ENCODE measurements at places on chromosomes 7 and 10. TPM values are rescaled to one million over a fixed set of nuclear protein-coding genes. Genes with fewer than 3 reads are reported as not detected.

GRCh38 chr10:114819322-114819721 is 2.3 kb upstream of the FHIP2A start:
- no peak for DNase-seq

DNA sequence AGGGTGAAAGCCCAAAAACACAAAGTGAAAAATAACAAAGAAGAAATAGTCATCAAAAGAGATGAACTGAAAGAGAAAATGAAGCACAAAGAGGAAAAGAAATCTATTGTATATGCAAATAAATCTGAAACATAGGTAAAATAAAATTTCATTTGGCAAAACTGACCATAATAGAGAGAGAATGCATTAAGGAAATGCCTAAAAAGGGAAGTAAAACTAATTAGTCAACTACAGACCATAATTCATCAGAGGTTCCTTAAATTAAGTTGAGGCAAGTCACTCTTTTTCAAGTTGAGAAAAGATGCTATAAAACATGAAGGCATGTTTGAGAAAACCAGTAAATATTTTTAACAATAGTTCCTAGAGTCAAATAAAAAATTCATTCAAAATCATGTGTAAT is 233.3 kb downstream of the LRRN3 start:
- DNase-seq: no peak

KAT6B gene
- total RNA-seq: 21.2 TPM

DNA sequence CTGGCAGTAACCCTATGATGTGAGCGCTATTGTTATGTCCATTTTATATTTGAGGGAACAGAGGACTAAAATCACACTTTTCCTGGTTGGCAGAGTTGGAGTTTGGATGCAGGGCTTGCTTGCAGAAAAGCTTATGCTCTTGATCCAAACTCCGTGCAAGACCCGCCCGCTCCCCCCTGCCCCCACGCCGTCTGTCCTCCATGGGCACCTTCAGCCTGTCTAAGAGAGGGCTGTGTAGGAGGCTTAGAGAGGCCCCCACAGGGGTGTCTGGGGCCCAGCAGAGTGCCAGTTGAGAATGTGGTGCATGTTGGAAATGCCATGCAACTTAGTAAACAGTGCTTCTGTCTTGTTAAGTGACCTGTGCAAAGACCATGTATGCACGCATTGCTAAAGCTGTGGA is 170.5 kb upstream of the NPY start:
- DNase-seq: no peak

MBLAC1 gene
- 1.4 TPM for total RNA-seq

GRCh38 chr10:60182691-60183090 is 207.0 kb downstream of the ANK3 start:
- DNase-seq: no peak

- no peak for DNase-seq
Measured at GRCh38 chr7:133820584-133820983, 306.6 kb upstream of the LRGUK start.

DNA sequence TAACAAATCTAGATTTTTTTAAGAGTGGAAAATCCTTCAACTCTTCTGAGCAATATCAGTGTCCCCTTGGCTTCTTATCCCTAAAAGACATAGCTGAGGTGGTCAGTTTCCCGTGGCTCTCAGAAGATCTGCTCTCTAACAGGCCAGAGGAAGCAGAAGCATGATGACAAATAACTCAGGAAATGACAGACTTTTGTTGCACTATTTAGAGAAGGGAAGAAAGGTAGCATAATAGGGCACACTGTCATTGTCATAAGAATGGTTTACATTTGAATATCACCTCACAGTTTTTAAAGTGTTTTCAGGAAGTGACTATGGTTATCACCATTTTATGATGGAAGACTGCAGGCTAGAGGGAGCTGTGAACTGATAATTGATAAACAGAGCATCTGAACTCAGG is 33.6 kb upstream of the RAPGEF5 start:
- no peak for DNase-seq

- no peak for DNase-seq
Measured at GRCh38 chr10:104767745-104768144, 126.7 kb downstream of the SORCS3 start.

GRK5 gene
- total RNA-seq: 4.5 TPM

FKBP6 gene
- total RNA-seq: not detected

CAMK2B gene
- total RNA-seq: not detected

TCAF2 gene
- 0.19 TPM for total RNA-seq

DNA sequence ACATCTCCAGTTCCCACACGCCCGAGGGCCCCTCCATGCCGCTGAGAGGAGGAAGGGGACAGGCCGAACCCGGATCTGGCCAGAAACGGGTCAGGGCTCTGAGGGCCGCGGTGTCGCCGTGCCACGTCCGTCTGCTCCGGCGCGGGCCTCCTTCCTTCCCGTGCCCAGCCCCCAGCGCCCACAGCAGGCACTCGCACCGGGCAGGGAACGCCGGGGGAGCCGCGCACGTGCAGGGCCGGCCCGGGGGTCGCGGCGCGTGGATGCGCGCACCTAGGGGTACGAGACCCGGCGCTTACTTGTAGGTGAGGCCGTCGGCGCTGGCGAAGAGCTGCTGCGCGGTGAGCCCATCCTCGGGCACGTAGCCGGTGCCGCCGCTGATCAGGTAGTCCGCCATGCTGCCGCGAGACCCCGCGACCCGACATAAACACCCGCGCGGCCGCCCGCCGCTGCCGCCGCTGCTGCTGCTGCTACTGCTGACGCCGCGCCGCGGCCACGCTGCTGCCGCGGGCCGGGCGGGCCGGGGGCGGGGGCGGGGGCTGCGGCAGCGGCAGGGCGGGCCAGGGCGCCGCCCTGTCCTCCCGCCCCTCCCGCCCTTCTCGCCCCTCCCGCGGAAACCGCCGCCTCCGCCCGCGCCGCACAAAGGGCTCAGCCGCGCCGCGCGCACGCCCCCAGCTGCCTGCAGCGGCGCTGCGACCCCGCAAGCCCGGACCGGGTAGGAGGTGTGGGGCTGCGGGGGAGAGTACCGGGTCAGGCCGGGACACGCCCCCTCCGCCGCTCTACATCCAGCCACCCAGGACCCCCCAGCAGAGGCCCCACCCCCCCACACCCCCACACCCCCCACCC is 4.1 kb downstream of the IMPDH1 start:
- DNase-seq: no peak

TRPV5 gene
- under 0.01 TPM for total RNA-seq

SYT15 gene
- total RNA-seq: 0.47 TPM

DNA sequence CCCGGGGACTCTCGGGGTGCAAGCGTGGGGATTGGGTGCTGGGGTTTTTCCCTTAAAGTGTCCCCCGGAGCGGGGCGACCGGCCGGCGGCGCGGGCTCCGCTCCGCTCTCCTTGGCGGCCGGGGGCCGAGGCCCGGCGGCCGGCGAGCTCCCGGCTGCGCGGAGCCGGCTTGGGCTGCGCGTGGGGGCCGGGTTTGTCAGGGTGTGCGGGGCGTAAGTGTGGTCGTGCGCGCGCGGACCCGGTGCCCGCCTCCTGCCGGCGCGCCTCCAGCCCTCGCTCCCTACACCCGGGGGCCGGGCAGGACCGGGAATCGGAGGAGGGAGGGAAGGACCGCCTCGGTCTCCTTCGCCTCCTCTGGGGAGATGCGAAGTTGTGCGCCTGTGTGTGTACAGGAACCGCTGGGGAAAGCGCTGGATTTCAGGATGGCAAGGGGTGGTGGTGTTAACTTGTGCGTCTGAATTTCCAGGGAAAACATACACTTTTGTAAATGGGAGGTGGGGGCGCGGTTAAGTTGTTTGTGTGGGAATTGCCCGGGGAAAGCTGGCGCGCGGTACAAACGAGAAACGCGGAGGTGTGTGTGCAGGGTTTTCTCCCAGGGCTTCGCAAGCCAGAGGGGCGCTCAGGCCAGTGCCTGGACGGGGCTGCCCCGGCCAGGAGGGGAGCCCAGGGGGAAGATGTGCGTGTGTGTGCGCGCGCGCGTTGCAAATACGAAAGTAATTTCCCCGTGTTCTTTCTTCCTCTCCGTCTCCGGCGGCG is 737 bp downstream of the ZMIZ1 start:
- peak; percentile 52 for DNase-seq

OPALIN gene
- total RNA-seq: not detected

PAX4 gene
- not detected for total RNA-seq

DNA sequence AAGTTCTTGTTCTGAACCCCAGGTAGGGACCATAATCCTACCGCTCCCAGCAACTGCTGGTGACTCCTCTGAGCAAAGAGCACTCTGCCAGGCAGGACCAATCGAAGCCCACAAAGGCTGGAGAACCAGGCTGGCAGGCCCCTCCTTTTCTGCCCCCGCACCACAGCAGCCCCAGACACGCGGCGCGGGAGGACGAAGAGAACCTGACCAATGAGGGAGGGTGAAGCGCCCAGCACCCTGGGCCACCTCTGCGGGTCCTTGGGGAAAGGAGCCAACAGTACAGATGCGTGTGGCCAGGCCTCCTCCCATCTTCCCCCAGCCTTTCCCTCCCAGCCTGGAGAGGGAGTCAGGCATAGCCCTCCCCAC is 25.9 kb downstream of the CTBP2 start:
- no peak for DNase-seq

DNA sequence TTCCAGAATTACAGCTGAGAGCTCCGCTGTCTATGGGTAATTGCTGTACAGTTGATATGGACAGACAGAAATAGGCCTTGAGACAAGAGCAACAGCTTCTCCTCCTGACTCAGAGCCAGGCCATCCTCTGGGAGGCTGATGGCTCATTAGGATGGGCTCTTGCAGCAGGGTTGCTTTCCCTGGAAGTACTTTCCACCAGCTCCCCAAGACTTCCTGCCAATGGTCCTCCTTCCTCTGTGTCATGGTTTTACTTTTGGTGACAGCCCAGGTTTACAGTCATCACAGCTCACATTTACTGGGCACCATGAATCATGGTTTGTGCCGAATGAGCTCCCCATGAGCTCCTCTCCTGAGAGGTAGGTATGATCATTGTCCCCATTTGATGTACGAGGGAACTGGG is 131.8 kb downstream of the HECW1 start:
- DNase-seq: no peak

GRCh38 chr10:133381036-133381435 is 2.0 kb downstream of the PAOX start:
- no peak for DNase-seq

- DNase-seq: peak; percentile 32
Measured at GRCh38 chr7:27149842-27150567, 2.4 kb downstream of the HOXA3 start.

- no peak for DNase-seq
Measured at GRCh38 chr7:131858611-131859010, 302.2 kb upstream of the PODXL start.

TSPAN33 gene
- 18.1 TPM for total RNA-seq

- no peak for DNase-seq
Measured at GRCh38 chr10:24501056-24501711, 222.5 kb downstream of the ARHGAP21 start.

DNA sequence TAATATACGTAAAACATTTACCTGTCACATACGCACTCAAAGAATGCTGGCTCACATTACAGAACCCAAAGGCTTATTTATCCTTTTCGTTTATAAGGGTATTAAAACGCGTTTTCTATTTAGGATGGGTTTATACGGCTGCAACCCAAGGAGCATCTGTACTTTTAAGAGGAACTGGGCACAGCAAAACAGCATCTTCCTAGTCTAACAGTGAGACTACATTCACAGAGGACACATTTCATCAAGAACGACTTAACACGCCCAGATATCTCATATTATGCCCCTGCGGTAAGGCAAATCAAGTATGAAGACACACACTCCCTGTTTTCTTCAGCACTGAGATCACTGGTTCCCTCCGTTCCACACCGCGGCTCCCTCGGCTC is 533 bp upstream of the DMTF1 start:
- DNase-seq: no peak

GRCh38 chr7:15602236-15602635 is 40.4 kb upstream of the AGMO start:
- no peak for DNase-seq

- no peak for DNase-seq
Measured at GRCh38 chr10:128463991-128464760, 338.0 kb upstream of the MKI67 start.

DNA sequence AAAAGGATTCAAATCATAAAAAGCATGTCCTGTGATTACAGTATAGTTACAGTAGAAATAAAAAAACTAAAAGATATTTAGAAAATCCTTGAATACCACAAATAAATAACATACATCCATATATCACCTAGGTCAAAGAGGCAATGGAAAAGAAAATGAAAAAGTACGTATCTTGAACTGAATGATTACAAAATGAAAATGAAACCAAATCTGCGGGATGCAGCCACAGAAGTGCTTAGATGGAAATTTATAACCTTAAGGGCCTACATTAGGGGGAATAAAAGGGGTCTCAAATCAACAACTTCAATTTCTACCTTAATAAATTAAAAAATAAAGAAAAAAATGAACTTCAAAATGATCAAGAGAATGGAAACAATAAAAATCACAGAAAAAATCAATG is 879.0 kb upstream of the CELF2 start:
- DNase-seq: no peak

AGAP5 gene
- total RNA-seq: 9.1 TPM

DNA sequence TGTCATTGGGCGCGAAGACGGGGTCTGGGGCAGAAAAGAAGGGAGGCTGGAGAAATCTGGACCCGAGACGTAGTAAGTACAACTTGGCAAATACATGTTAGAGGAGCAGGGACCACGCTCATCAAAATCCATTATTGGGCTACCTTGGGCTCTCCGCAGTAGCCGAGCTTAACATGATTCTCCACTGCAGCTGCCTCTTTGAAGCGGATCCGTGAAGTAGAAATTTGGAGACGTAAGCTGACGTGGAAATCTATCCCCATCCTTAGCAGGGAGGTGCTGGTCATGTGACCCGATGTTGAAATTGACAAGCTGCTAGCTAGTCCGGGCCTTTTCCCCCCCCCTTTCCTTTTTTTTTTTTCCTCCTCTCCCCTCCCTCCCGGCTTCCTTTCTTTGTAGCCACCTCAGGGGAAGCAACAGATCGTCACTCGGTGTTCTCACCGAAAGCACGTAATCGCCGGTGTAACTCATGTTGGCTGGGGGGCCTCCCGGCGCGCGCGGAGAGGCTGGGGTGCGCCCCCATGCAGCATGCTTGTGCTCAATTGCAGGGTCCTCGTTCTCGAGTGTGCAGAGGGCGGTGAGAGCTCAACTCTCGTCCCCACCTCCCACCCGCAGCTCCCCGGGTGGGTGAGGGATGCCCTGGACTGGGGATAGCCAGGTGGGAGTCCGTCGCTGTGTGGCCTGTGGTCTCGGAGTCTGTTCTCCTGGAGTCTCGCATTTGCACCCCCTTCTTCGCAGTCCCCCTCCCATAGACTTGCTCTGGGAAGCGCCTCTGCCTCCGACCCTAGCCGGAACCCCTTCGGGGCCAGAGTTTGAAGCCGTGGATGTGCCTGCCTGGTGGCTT is at the start of gene HOXA11:
HOXA11 (minus strand) TSS at position 220 of the 841 bp plus-strand sequence; CDS start at position 132, 88 bp downstream.
- DNase-seq: no peak

GRCh38 chr7:65953001-65953720 is 28.9 kb downstream of the GUSB start:
- DNase-seq: no peak

- no peak for DNase-seq
Measured at GRCh38 chr7:42625421-42625820, 286.4 kb downstream of the C7orf25 start.

DNA sequence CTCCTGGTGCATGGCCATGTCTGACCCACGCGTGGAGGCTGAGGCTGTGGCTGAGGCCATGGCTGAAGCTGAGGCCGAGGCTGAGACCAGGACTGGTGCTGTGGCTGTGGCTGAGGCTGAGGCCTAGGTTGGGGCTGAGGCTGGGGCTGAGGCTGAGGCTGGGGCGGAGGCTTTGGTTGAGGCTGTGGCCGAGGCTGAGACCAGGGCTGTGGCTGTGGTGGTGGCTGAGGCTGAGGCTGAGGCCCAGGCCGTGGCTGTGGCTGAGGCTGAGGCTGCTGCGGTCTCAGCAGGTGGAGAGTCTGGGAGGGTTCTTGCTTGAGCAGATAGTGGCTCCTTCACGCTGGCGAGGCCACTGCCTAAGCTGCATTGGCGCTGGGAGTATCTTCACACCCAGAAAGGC is 76.4 kb downstream of the WDR37 start:
- peak; percentile 22 for DNase-seq
